NK-92 treated with Interleukin-12 subunit alpha and Interleukin-12 subunit beta, amount 100 ng/mL, for 24 hours (cell line): ENCODE measurements at places on chromosomes 7 and 10.

DNA sequence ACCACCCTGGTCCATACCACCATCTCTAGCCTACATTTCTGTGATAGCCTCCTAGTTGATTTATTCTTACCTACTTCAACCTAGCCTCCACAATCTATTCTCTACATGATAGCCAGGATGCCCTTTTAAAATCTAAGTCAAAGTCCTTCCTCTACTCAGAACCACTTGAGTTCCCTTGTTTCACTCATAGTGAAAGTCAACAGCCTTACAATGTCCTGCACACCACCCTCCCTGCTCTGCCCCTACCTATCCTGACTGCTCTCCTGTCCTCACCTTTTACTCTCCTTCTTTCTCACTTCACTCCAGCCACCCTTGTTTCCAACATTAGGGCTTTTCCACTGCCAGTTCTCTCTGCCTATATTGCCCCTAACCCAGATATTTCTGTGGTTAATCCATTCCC is 146.7 kb downstream of the GRM3 start:
- DNase-seq: no peak

DNA sequence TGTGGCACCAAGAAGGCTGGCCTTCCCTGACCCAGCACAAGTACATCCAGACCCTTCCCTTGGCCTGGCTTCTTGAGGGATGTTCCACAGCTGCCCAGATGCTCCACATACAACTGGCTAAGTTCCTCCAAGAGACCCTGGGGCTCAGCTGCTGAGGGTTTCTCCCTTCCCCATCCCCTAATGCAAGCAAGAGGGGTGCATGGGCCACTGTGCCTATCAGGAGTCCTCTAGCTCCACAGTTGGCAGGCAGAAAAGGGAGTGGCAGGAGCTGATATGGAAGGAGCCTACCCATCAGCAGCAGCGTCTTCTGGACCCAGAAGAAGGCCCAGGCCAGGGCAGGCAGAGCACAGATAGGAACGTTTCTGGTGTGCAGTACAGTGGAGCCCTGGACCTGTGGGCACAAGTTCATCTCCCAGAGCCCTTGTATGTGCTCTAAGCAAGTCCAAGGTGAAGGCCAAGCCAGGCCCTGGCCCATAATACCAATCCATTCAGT is 26.2 kb downstream of the VSIR start:
- DNase-seq: no peak

- no peak for DNase-seq
Observed at GRCh38 chr10:90925079-90926029, 4.5 kb upstream of the ANKRD1 start.

- DNase-seq: no peak
Observed at GRCh38 chr10:18689498-18689897, 30.3 kb downstream of the ARL5B start.

GRCh38 chr10:387909-388660 is 252.8 kb downstream of the ZMYND11 start:
- no peak for DNase-seq

- no peak for DNase-seq
Observed at GRCh38 chr7:75993689-75994387, 557 bp downstream of the TMEM120A start.

DNA sequence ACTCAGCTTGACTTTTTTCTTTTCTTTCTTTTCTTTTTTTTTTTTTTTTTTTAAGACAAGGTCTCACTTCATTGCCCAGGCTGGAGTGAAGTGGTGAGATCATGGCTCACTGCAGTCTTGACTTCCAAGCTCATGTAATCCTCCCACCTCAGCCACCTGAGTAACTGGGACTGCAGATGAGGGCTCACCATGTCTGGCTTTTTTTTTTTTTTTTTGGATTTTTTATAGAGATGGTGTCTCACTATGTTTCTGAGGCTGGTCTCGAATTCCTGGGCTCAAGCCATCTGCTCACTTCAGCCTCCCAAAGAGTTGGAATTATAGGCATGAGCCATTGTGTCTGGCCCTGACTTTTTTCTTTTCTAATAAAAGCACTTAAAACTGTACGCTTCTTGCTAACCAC is 358.2 kb upstream of the IGFBP3 start:
- DNase-seq: no peak

DNA sequence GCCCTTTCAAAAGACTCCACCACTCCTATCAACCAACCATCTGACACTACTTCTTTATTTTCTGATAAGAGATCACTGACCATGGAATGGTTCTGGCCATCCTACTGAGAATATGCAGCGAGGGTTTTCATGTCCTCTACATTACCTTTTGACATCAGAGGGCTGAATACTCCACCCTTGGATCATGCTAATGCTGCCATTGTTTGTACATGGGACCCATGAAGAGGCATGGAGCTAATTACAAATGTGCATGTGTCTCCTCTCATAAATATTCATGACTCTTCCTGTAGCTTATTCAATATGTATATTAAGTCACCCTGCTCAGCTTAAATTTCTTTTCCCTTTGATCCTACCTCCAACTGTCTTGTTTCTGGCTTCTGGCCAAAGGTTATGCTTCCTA is 1065.8 kb upstream of the GHITM start:
- DNase-seq: no peak

DNA sequence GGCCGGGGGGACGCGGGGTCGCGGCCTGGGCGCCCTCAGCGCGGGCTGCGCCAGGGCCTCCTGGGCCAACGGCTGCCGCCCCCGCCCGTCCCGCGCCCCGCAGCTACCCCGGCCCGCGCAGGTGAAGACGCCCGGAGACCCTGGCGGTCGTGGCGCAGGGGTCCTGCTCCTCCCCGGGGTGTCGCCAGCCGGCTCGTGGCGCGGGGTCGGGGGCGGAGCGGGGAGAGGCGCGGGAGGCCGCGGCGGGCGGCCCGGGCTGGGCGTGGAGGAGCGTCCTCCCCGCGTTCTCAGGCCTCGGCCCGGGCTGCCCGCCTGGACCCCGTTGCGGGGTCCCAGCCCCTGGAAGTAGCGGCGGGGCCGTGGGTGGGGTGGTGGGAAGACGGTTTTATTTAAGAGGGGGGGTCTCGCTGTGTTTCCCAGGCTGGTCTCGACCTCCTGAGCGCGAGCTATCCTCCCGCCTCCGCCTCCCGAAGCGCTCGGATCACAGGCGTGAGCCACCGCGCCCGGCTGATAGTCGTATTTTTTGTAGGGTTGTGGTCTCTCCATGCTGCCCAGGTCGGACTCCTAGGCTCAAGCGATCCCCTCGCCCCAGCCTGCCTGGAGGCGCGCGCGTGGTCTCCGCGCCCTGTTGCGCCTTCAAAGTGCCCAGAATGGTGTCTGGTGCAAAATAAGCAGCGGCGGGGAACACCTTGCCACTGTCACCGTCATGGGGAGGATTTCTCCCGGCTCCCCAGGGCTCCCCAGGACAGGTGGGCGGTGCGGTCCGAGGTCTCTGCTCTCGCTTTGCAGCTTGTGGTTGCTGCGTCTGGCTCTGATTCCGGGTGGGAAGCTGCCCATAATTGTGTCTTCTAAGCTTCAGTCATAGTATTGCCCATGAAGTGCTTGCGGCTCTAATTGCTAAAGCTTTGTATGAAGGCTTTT is 15.3 kb upstream of the SUN1 start:
- no peak for DNase-seq

DNA sequence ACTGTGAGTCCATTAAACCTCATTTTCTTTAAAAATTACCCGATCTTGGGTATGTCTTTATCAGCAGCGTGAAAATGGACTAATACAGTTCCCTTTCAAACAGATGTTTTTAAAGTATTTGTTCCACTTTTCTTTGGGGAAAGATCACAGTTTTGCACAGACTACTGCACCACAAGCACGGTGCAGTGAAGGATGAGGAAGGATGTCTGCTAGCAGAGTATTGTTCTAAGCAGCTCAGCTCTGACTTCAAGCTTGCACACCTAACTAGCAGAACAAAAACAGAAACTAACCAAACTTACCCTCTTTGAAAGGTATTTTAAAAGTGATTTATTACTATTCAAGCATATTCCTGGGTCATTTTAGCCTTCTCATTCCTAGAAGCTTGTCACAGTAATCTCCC is 20.0 kb downstream of the THNSL1 start:
- no peak for DNase-seq

DNA sequence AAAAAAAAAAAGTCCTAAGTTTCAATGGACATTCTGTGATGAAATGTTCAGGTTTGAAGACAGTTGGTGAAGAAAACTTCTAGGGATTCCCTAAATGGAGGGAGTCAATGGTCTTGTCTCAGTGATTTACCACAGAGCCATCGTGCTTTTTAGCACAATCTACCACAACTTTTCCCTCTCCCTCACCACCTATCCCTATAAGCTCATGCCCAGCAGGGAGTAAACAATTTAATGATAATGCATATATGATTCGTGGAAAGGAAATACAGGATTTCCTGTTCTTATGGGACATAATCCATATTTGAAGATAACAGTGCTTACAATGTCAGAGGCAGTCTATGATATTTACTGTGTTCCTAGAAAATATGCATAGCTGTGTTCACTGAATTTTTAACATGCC is 38.4 kb upstream of the CD36 start:
- DNase-seq: no peak

DNA sequence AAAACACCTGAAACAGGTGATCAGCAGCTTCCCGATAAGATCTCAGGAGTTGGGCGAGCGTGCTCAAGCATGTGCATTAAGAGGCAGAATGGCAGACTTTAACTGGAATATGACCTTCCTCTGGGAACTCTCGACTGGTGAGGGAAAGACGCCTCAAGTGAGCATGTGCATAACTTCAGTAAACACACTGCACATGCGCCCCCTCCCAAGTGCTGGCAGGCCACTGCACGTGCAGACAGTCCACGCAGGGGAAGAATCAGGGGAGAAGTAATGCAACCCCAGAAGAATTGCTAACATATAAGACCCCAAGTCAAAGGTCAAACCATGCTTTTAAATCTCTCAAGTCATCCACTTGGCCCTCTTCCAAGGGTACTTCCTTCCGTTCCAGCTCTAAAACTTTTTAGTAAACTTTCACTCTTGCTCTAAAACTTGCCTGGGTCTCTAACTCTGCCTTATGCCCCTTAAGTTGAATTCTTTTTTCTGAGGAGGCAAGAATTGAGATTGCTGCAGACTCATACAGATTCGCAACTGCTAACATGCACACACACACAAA is 541.0 kb downstream of the TNS3 start:
- no peak for DNase-seq

DNA sequence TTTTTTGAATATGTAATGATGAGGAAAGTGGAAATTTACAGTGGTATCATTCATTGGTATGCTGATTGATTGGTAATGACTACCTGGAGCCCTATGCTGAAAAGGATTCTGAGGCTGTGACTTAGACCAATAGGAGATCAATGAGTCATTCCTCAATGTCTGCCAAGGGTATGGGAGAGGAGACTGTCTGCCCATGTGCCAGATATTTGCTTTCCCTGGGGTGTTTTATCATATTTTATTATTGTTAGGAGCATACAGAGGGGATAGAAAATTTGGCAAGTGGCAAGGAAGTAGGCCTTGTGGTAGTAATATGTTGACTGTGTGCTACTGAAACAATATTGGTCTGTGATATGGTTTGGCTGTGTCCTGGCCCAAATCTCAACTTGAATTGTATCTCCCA is 54.8 kb downstream of the ASAH2B start:
- DNase-seq: no peak

DNA sequence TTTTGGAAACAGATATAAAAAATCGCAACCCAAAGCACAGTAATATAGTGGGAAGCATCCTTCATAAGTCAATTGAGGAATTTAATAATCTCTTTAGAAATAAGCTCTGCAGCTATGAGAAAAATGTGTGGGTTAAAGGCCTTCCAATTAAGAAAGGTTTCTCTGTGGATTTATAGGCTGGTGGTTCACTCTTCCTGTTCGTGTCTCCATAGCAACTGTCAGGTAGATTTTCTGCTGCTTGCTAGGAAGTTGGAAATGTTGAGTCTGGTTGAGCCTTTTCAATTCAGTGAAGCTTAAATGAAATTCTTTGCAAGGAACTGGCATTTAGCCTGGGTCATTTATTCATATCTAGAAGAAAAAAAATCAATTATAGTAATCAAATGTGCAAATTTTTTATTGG is 652.8 kb upstream of the CELF2 start:
- no peak for DNase-seq

DNA sequence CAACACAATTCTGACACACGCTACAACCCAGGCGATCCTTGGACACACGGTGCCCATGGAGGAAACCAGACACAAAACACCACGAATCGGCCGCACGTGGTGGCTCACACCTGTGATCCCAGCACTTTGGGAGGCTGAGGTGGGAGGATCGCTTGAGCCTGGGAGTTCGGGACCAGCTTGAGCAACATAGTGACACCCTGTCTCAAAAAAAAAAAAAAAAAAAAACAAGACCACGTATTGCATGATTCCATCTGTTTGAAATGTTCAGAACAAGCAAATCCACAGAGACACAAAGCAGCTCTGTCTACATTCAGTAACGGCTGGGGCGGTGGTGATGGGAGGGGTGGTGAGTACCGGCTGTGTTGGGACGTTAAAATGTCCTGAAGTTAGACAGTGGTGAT is 25.2 kb downstream of the ADAP1 start:
- no peak for DNase-seq

- DNase-seq: no peak
Observed at GRCh38 chr10:32373496-32373895, 26.5 kb upstream of the EPC1 start.

DNA sequence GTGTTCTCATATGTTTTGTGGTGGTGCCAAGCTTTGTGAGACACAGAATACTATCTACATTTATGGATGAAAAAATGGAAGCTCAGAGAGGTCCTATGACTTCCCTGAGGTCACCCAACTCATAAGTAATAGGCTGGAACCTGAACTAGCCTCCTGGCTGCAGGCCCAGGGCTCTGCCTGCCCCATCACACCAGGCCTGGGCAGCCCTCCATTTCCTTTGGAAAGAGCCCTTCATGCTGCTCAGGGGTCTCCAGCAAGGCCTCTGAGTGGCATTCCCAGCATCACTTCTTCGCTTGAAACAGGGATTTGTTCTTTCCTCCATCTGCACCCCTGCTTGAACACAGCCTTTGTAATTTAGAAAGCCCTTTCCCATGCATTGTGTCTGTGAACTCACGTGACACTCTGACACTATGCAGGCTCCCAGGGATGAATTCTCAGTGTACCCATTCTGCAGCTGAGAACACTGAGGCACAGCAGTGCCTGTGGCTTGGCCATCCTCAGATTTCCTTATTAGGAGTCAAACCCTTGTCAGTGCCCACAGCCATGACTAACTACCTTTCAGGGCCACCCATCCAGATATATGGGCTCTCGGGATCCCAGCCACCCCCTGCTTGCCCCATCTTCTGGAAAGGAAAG is 127.8 kb upstream of the PPIF start:
- DNase-seq: no peak

DNA sequence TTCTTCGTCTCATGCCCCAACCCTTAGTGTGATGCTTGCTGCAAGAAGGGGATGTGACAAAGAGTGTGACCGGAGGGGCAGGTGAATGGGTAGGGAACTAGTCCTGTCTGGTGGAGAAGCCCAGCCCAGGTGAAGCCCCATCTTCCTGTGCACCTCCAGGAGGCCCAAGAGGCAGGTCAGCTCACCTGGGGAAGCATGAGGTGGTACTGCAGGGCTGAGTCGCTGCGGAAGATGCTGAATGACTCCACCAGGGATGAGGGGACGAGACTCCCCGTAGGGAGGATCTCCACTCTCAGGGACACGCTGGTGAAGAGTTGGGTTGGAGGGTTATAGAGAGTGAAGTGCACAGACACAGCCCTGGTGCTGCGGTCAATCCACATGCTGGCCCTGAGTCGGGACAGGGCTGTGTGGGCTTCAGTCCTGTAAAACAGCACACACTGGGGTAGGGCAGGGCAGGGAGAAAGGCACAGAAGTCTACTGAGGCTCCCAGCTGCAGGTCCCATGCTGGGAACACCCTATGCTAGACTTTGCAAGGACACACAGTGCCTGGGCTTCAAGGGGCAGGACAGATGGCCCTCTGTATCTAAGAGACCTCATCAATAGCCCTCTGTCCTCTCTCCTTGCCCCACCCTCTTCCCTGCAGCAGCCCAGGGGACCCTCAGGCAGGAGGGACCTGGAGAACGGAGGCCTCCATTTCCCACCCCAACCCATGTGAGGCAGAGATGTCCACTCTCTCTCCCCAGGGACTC is 136.5 kb downstream of the PKD1L1 start:
- DNase-seq: no peak
